ENCODE measurements at places on chromosomes 16 and 17.

DNA sequence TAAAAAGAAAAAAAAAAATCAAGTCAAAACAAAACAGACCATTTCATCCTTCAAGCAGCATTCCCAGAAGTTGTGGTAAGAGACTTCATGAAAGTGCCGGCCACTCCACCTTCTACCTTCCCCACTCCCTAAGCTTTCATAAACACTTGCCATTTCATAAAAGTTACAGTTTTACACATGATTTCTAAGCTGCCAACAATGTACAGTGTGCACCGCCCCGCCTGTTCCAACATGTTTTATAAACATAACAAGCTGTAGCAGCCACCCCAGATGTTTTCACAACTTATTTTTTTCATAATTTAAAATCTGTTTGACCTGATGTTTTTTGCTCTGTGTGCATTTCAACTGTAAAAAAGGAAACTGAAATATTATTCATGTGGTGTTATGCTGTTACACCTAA, 608.1 kb downstream of the TOX3 start:
- no peak for DNase-seq

- DNase-seq = no peak
These were observed 98.6 kb downstream of the GNAO1 start for GRCh38 chr16:56289862-56290261.

- no peak for DNase-seq
These were observed 80.3 kb downstream of the TRIM37 start for GRCh38 chr17:59026176-59026939.

GRCh38 chr16:24409045-24409444, 130.3 kb upstream of the RBBP6 start:
- DNase-seq = no peak

GRCh38 chr16:11350921-11351335, 5.7 kb downstream of the RMI2 start:
- DNase-seq = no peak

- no peak for DNase-seq
These were observed 25.1 kb upstream of the TMC7 start for GRCh38 chr16:18958621-18959029.

- no peak for DNase-seq
These were observed 17.9 kb downstream of the FBXO39 start for GRCh38 chr17:6793748-6794493.

DNA sequence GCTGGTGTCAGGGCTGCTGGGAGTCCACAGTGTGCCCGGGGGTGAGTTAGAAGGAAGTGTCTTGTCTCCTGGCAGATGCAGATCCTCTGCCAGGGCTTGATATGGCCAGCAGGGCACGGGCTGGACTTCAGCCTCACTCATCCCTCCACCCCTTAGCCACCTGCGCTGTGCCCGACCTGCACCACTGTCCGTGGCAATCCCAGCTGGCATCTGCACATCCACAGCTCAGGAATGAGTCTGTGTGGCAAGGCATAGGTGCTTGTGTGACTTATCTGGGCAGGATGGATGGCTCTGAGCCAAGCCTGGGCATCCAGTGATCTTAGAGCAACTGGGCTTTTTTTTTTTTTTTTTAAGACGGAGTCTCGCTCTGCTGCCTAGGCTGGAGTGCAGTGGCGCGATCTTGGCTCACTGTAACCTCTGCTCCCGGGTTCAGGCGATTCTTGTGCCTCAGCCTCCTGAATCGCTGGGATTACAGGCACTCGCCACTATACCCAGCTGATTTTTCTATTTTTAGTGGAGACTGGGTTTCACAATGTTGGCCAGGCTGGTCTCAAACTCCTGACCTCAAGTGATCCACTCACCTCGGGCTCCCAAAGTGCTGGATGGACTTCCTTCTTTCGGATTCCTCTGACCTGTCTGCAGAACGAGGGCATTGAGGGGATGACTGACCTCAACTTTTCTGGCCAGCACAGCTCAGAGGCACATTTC, 22.5 kb upstream of the CACNG1 start:
- DNase-seq = no peak

DNA sequence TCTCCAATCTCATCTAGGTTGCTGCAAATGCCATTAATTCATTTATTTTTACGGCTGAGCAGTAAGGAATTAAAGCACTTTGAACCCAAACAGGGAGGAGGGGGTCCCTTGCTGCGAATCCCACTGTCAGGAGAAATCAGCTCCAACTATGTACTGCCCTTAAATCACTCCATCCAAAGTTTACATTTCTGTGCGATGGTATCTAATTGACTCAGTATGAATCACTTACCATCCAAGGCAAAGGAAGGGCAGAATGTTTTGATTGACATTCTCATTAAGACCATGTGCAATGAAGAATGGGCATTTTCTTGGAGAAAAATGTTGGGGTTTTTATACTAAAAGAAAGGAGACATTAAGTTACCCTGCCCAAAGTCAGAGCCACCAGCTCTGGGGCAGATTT, 47.7 kb upstream of the XYLT1 start:
- DNase-seq = no peak

DNA sequence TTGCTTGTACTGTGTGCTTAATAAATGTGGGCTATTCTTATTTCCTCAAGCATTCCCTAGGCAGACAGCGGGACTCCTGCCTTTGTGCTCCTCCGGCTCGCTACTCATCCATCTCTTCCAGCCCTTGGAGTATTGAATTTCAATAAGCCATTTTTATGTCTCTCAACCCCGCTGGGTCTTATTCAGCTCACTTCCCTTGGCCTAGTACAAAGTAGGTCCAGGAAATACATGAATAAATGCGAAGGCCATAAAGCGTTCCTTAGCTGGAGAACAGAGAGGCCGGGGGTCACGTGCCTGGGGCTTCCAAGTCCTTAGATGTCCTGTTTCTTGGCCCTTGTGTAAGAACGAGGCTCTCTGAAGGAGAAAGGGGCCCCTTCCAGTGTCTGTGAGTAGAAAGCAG, 236.7 kb upstream of the ASIC2 start:
- no peak for DNase-seq

DNA sequence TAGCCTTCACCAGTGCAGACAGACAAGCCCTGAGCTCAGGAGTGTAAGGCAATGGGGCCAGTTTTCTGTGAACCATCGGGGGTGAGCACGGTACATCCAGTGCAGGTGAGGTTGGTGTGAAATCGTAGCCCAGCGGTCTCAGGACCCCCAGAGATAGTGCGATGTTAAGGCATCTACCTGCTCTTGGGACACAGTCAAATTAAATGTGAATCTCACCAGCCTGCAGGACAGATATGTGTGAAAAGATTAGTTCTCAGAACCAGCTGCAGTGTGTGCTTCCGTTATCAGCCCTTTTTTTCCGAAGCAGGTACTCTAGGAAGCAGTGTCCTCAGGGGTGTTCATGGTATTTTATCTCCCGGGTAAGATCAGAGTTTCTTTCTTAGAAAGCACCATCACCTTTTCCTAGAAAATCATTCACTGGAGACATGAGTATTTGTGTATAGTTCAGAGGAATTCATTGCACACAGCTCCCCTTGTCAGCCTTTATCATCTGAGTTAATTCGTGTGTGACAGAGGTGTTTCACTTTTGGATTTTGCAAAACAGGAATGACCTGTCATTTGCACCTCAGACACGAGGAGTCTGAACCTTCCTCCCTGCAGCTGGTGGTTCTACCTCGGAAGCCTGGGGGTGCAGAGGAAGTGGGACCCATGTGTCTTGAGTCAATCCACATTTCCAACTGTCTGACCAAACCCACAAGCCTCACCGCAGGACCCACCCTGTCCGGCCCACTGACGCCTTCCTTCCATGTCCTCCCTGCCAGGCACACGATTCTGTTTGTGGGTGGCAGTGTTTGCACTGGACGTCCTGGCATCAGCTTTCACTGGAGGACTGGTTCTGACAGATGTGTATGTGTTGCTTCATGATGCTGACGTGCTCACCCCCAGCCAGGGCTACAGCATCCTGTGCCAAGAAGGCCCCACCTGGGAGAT, 107.8 kb downstream of the CLEC16A start:
- DNase-seq = peak; percentile 3

DNA sequence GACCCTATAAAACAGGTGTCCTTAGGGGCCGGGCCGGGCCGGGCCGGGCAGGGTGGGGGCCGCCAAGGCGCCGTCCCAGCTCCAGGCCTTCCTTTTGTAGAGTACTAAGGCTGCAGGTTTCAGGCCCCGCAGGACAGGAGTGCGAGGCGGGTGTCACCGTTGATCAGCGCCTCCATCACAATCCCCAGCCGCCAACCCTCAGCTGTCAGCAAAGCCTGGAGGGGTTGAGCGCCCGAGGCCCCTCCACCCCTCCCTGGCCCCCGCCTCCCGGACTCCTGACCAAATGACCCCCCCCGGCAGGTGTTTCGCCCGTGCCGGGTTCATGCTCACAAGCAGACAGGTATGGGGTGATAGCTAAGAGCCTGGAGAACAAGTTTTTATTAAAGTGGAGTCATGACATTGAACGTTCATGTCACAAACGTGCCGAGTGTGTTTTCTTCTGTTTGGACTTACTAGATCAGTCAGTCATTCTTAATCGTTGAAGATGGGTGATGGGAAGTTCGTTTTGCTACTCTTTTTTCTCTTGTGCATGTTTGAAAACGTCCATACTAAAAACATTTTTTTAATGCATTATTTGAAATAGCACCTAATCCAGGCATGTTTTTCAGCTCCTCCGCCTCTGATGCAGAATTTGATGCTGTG, 534 bp downstream of the ARL2BP start:
- no peak for DNase-seq

GRCh38 chr16:49588729-49589384, 215.3 kb downstream of the C16orf78 start:
- DNase-seq = no peak

- no peak for DNase-seq
These were observed 7.7 kb downstream of the MSL1 start for GRCh38 chr17:40129498-40129897.

DNA sequence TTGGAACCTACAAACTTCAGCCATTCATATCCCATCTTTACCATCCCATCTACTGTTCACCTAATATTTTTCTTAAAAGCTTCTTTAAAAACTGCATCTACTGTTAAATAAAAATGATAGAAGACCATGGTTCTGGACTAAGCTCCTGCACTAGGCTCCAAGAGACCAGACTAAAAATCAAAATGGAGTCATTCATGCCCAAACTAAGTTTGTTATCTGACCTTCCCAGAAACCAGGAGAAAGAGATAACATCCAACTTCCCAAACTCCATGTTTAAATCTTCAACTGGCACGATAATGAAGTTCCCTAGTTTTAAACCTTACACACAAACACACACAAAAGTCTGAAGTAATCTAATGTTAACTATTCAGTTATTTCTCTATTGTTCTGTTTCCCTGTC, 13.8 kb downstream of the DCUN1D3 start:
- no peak for DNase-seq
